ENCODE measurements at places on chromosomes 5 and 9.
A peak's percentile ranks its signal among the peaks of the same experiment; 100 is the strongest.

- no peak overlapping the region for H3K27ac ChIP-seq
- H3K27me3 ChIP-seq = peaks cover 30% of the 10 kb centered on the region
- H3K36me3 ChIP-seq = peaks cover 7% of the 10 kb centered on the region
- peaks cover 4% of the 10 kb centered on the region for H3K4me1 ChIP-seq
- no peak overlapping the region for H3K4me3 ChIP-seq
- DNase-seq = peak; percentile 58
These were observed 23.9 kb downstream of the TPPP start for GRCh38 chr5:669111-669841.

GRCh38 chr9:118693645-118694044 is 675.6 kb downstream of the BRINP1 start:
- no peak overlapping the region for H3K27ac ChIP-seq
- H3K4me3 ChIP-seq = no peak overlapping the region
- H3K4me1 ChIP-seq = no peaks in the 10 kb centered on the region

DNA sequence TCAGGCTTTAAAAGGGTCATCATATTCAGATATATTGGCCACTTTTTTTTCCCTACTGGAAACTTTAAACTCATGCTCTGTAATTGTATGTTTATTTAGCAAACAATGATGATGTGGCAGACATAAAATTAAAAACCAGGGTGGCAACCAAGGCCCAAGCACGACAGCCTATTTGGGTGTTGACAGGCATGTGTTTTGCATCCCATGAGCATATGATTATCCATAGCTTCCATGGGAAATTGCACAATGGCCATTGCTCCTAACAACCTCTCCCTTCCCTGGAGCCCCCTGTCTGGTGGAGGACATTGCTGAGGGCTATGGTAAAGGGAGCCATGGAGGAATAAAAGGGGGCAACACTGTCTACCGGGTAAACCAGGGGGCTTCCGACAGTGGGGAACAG is 134.7 kb downstream of the GAS1 start:
- H3K27me3 ChIP-seq = no peaks in the 10 kb centered on the region
- no peak overlapping the region for H3K4me3 ChIP-seq
- no peak for DNase-seq
- H3K27ac ChIP-seq = no peak overlapping the region
- no peaks in the 10 kb centered on the region for H3K36me3 ChIP-seq

DNA sequence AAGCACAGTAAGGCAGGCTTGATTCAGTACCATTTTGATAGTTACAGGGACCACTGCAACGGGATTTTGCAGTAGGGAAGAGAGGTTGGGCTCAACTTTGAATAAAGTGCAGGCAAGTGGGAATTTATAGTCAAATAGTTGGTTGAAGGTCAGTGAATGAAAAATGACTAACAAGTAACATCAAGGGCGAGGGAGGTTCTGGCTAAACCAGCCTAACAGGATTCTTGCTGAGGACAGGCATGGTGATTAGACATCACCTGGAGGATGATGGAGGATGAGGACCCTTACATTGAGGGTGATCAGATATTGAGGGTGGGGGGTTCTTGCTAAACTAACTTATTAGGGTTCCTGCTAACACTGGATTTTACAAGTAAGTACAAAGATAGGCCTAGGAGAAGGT is 66.1 kb upstream of the SMC5 start:
- H3K4me1 ChIP-seq = no peaks in the 10 kb centered on the region
- H3K36me3 ChIP-seq = no peaks in the 10 kb centered on the region
- no peak overlapping the region for H3K27ac ChIP-seq

GRCh38 chr5:83513491-83513890 is 41.9 kb downstream of the VCAN start:
- H3K36me3 ChIP-seq = no peaks in the 10 kb centered on the region
- no peaks in the 10 kb centered on the region for H3K4me1 ChIP-seq
- H3K27ac ChIP-seq = no peak overlapping the region
- DNase-seq = no peak
- no peak overlapping the region for H3K4me3 ChIP-seq

- DNase-seq = no peak
- H3K27ac ChIP-seq = no peak overlapping the region
- H3K36me3 ChIP-seq = peaks cover 21% of the 10 kb centered on the region
- H3K4me1 ChIP-seq = no peaks in the 10 kb centered on the region
These were observed 31.9 kb upstream of the ZNF622 start for GRCh38 chr5:16497546-16497945.

GRCh38 chr5:169796731-169797130 is 159.7 kb downstream of the DOCK2 start:
- H3K4me1 ChIP-seq = no peaks in the 10 kb centered on the region
- no peak for DNase-seq
- H3K27me3 ChIP-seq = no peaks in the 10 kb centered on the region
- no peak overlapping the region for H3K27ac ChIP-seq
- peaks cover 50% of the 10 kb centered on the region for H3K36me3 ChIP-seq

GRCh38 chr9:16598316-16598715 is 272.2 kb downstream of the BNC2 start:
- H3K27me3 ChIP-seq = no peaks in the 10 kb centered on the region
- H3K4me3 ChIP-seq = no peak overlapping the region
- H3K27ac ChIP-seq = no peak overlapping the region
- no peak for DNase-seq
